ENCODE measurements at places on chromosomes 2 and 18.

GRCh38 chr2:10285556-10286198 lies 17.0 kb upstream of the HPCAL1 start:
- DNase-seq: peak; percentile 95

DNA sequence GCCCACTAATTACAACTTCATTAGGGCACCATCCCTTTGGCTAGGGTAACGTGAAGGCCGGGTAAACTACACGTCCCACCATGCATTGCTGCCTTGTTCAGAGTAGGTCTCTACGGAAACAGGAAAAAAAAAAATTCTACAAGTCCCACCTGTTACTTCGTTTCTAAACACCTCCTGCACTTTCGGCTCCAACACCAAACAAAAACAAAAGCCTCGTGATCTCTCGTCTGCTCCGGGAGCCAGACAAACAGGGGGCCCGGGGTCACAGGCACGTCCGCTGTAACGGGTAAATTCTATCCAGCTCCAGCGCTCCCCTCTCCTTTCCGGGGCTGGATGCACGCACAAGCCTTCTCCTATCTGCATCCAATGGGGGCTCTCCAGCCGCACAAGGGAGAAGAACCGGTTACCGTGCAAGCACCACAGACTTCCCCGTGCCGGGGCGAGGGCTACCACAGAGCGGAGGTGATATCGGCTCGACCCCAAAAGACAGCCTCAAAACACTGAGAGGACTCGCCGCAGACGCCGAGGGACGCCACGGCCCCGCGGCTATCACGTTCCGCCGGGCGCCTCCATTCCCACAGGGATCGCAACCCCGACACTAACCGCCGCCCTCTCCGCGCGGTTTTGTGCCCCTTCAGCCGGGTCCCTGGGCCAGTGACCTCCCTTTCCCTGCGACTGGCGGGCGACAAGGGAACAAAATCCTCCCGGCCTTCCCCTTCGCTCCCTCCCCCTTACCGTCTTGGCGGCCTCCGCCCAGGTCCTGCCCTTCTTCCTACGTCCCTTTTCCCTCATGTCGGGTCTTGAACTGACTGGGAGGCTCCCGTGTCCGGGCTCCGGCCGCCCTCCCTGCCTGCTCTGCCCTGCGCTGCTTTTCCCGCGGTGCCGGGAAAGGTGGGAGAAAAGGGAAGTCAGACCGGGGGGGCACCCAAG lies 591 bp downstream of the ASXL2 start:
- DNase-seq: peak; percentile 59

GRCh38 chr18:73408469-73408868 lies 540.7 kb upstream of the NETO1 start:
- DNase-seq: no peak

GRCh38 chr2:45816272-45816671 lies 164.8 kb downstream of the PRKCE start:
- DNase-seq: no peak

- peak; percentile 7 for DNase-seq
Observed at GRCh38 chr18:53458944-53459580, 765.4 kb downstream of the MBD2 start.

DNA sequence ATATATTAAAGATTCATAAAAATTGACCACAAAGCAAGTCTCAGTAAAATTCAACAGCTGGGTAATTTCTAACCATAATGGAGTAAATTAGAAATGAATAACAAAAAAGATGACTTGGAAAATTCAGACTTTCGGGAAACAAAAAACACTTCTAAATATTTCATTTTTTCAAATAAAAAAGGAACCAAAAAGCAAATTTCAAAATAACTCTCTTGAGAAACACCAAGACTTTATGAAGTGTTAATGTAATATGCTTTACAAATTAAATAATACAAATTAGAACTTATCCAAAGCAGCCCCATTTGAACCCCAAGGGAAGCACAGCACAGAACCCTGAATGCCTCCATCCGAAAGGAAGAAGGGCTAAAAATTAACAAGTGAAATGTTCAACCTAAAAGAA lies 175.9 kb downstream of the HDAC4 start:
- DNase-seq: no peak

DNA sequence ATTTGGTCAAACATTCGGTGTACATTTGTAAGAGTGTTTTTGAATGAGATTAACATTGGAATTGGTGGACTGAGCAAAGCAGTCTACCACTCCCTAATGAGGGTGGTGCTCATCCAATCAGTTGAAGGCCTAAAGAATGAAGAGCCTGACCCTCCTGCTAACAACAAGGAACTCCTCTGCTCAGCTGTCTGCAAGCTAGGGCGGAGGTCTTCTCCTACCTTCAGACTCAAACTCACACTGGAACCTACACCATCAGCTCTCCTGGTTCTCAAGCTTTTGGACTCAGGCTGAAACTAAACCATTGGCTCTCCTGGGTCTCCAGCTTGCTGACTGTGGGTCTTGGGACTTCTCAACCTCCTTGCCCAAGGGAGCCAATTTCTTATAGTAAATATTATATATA lies 55.5 kb upstream of the NPAS2 start:
- DNase-seq: no peak

GRCh38 chr2:60519231-60519863 lies 34.1 kb downstream of the BCL11A start:
- no peak for DNase-seq

DNA sequence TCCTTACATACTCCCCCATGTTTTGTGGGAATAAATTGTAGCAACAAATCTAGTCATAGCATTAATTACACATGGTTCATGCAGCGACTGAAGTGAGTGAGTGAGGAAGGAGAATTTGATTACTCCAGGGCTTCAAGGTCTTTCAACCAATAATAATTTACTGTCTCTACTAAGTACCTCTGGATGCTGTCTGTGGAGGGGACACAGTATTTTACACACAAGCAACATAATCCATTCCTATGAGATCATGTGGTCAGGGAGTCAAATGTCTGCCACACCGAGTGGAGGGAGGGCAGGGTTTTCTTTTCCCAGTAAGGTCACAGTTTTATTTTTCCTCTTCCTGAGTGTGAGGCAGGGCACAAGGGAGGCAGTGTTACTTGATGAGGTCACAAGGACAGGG lies 334.7 kb upstream of the CELF4 start:
- no peak for DNase-seq

- no peak for DNase-seq
Observed at GRCh38 chr18:75290737-75291358, 80.3 kb downstream of the TSHZ1 start.

DNA sequence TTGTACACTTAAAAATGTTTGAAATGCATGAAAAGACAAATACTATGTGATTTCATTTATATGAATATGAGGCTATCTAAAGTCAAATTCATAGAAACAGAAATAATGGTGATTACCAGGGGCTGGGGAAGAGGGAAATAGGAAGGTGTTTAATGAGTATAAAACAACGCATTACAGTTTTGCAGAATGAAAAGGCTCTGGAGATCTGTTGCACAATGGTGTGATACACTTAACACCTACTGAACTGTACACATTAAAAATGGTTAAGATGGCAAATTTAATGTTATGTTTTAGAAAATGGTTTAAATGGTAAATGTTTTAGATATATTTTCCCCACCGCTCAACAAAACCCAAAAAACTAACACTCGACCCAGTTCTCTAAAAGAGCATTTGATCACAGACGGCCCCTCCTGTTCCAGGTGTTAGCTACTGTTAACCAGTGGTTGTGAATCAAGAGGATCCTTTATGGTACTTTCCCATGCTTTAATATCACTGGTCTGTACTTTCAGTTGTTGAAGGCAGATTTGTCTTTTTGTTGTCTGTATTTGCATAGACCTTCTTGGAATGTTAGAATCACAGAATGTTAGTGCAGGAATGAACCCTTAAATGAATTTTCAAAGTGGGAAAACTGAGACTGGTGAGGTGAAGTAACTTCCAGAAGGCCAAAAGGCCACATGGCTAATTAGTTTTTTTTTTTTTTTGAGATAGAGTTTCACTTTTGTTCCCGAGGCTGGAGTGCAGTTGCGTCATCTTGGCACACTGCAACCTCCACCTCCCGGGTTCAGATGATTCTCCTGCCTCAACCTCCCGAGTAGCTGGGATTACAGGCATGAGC lies 10.2 kb downstream of the RAB10 start:
- DNase-seq: no peak

- no peak for DNase-seq
Observed at GRCh38 chr2:197975931-197976519, 171.6 kb downstream of the PLCL1 start.

GRCh38 chr2:24920098-24920808 lies at the start of gene ADCY3:
Gene ADCY3 (minus strand): TSS chr2:24920237. CDS start chr2:24918987, 1,250 bp downstream.
- DNase-seq: peak; percentile 65

- no peak for DNase-seq
Observed at GRCh38 chr2:165629776-165630175, 160.3 kb downstream of the CSRNP3 start.

DNA sequence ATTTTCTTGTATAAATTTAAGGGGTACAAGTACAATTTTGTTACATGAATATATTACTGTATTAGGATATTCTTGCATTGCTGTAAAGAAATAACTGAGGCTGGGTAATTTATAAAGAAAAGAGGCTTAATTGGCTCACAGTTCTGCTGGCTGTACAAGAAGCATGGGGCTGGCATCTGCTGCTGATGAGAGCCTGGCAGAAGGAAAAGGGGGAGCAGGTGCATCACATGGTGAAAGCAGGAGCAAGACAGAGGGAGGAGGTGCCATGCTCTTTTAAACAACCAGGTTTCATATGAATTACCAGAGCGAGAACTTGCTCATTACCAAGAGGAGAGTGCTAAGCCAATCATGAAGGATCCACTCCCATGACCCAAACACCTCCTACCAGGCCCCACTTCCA lies 399.5 kb upstream of the RAB6C start:
- DNase-seq: no peak

GRCh38 chr2:183078163-183078463 lies 434 bp upstream of the DUSP19 start:
- DNase-seq: no peak

GRCh38 chr2:102660070-102660469 lies 40.7 kb downstream of the SLC9A2 start:
- no peak for DNase-seq

- DNase-seq: no peak
Observed at GRCh38 chr18:63603772-63604171, 16.6 kb downstream of the SERPINB13 start.

GRCh38 chr2:121309801-121310200 lies 24.8 kb upstream of the TFCP2L1 start:
- no peak for DNase-seq

DNA sequence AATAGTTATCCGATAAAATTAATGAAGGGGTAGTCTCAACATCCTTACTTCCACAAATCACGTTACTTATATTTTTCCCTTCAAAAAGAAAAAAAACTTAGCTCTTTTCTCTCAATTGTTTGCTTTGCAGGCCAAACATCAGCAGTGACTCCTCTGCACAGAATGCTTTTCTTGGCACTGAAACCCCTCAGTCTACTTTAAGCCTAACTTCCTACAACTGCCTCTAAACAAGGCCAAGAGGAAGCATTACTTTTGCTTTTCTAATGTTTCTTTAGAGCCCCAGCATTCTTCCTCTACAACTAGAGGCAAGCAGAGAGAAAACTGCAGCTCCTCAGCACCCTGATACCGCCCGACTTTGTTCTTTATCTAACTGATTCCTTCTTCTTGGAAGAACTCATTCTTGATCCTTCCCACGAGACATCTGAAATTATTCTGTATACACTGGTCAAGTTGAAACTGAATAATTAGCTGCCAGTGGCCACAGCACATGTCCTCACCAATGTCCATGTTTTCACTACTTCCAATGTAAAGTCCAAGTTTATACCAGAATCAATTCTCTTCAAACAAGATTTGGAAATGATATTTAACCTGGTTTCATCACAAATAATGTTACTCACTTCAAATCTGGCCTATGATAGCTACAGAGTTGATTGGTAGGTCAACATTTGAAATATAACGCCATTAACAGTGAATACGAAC lies 55.3 kb downstream of the DTNB start:
- DNase-seq: no peak

- DNase-seq: no peak
Observed at GRCh38 chr18:24293254-24293653, 104.4 kb downstream of the OSBPL1A start.

- DNase-seq: no peak
Observed at GRCh38 chr2:28618221-28619141, 122.6 kb downstream of the PLB1 start.

- peak; percentile 9 for DNase-seq
Observed at GRCh38 chr2:29841386-29842004, 79.9 kb downstream of the ALK start.

DNA sequence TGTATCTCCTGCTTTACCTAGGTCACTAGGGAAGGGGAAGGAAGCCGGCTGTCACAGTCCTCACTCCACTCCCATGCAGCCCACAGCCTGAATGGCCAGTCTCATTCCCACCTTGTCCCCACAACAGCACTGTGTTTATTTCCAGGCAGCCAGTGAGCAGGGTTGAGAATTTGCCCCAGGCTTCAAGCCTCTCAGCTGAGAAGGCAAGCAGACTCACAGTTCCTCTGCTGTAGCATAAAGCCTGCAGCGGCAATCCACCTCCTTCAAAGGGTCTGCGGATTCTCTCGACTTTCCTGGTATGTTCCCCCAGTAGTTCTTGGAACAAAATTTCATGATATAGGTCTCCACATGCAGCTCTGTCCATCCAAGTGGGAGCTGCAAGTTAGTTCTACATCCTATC lies 262.9 kb upstream of the GULP1 start:
- no peak for DNase-seq

DNA sequence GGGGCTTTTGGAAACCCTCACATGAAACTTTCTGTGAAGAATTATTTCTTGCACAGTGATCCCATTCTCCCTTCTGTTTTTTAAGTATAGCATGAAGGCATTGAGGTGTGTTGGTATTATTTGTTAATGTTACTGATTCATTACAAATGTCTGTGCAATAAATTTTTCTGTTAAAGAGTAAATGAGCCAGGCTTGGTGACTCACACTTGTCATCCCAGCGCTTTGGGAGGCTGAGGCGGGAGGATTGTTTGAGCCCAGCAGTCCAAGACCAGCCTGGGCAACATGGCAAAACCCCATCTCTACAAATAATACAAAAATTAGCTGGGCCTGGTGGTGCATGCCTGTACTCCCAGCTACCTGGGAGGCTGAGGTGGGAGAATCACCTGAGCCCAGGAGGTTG lies 87.8 kb downstream of the KCTD18 start:
- DNase-seq: no peak

- DNase-seq: no peak
Observed at GRCh38 chr2:44515416-44515815, 153.7 kb downstream of the CAMKMT start.

GRCh38 chr2:214577769-214578168 lies 166.9 kb downstream of the VWC2L start:
- DNase-seq: no peak

- DNase-seq: no peak
Observed at GRCh38 chr18:69490813-69491212, 90.1 kb downstream of the DOK6 start.

Data from left lung (tissue), 14 donors.